Heart right ventricle (tissue), 16 donors: ENCODE measurements at places on chromosomes 3 and 15. TPM values are rescaled to one million over a fixed set of nuclear protein-coding genes. Genes with fewer than 3 reads are reported as not detected.

Gene SAMMSON
- not detected for total RNA-seq

DNA sequence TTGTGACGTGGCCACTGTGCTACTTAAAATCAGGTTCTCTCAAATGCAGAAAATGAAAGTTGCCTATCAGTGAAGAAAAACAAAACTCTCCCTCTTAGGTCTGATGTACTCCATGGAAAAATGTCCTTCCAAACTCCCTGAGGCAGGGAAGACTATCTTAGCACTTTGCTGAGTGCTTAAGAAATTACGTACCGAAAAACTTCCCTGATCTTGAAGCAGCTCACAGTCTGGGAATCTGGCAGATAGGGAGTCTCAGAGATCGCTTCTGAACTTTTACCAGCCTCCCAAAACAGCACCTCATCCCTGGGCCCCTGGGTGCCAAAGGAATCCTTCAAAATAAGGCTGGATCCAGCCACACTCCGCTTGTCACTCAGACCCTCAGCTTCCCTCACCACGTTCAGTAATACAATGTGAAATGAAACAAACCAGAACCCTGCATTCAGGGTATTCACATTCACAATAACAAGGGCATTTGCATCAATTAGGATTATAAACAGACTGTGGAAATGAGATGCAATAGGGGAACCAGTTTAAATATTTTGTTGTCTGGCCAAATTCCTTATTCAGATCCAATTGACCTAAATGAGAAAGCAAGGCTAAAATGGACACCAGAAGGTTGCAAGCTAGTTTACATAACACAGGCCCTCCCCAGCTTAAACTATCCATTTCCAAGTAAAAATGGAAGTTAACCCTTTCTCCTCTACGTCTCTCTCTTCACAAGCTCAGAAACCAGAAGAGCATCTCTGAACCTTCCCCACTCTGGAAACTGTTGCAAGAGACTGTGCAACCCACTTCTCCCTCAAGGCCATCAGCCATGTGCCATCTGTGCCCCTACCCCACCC lies 20.9 kb downstream of the OSBPL10 start:
- DNase-seq: no peak

Gene PDZRN3
- 65.7 TPM for total RNA-seq

Gene CHRM5
- total RNA-seq: not detected

DNA sequence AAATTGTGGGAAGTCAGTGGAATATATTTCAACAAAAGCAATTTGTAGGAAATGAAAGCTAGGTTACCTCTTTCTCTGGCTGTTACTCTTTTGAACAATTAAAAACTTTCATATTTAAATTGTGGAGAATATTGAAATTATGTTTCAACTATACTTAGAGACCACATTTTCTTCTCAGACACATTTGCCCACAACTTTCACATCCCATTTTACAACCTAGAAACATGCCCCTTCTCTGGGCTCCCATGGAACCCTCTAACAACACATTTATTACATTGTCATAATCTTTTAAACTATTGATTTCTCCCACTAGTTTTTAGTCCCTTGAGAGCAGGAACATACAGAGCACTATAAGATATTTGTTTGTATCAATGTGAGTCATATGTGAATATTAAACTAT lies 211.7 kb upstream of the TTC14 start:
- DNase-seq: no peak

- DNase-seq: peak; percentile 51
These were observed 19.4 kb downstream of the CA12 start for GRCh38 chr15:63362196-63362595.

Gene CACNA1D
- total RNA-seq: 0.77 TPM

DNA sequence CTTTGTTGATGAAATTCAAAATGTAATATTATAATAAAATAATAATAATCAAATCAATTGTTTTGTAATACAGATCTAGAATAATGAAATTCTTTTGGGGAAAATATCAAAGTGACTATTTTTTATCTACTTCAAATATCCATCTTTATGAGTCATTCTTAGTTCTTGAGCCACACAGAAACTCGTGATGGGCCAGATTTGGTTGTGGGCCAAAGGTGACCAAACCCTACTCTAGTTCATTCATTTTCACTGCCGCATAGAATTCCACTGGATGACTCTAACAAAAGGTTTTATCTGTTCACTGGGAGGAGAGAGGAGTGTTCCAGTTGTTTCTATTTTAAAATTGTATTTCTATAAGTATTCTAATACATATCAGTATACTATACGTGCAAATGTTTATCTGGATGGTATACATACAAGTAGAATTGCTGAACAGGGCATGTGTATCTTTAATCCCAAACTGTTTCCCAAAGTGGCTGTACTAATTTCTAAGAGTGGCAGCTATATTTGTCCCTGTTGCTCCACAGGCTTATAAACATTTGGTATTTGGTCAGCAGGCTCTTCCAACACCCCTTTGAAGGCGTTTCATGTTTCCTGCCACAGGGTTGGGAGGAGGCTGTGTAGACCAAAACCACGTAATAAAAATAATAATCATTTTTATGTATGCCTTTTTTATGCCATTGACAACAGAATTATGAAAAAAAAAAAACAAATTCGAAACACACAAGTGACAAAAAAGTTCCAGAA lies 7.3 kb upstream of the RTP3 start:
- no peak for DNase-seq

DNA sequence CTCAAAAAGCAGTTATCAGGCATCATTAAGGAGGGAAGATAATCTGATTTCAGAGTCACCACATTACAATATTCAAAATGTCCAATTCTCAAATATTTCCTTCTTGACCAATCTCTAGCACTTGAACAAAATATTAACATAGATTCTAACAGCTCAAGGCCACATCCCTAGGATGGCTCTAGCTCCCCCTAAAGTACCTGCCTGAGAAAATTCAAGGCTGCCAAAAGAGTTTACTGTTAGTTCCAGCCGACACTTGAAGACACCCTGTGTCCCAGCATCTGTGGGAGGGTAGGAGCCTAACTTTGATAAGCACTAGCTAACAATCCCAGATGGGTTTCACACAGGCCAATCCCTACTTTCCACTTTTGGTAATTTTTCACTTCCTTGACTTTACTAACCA lies 10.4 kb downstream of the NSMCE3 start:
- no peak for DNase-seq

DNA sequence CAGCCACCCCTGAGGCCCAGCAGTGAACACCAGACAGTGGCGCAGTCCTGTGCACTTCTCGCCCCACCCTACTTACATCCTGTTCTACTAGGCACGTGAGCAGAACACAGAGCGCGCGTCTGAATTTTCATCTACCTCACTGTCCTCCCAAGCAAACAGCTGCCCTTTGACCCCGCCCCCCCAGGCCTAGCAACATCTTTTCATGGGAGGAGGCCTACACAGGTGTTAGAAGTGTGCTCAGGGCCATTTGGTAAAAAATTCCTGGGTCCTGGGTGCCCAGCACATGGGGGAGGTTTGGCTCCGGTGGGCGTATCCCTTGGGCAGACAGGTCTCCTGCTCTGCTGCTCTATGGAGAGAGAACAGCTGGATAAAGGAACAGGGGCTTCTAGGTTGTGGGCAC lies 95.0 kb downstream of the MYLK start:
- DNase-seq: no peak

Gene CACNA2D3
- total RNA-seq: 19.3 TPM

DNA sequence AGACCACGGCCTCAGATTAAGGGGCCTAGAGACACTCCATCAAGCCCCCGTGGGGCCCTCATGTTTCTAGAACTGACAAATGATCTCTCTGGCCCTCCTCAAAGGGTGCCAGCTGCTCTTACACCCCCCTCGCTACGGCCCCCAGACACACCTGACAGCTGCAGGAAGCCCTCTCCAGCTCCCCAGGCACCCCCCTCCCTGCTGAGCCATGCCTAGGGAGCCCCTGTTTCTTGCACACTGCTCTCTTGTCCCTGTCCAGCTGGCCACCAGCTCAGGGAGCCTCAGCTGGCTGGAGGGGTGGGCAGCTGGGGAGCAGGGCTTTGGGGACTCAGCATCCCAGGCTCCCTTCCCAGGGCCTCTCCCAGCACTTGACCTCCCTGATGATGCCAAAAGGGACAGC lies 14.8 kb downstream of the TNK2 start:
- no peak for DNase-seq

GRCh38 chr15:70575231-70576226 lies 187.8 kb downstream of the UACA start:
- DNase-seq: no peak

Gene MUC4
- not detected for total RNA-seq

- no peak for DNase-seq
These were observed 190.7 kb upstream of the CNTN6 start for GRCh38 chr3:901953-902778.

GRCh38 chr15:59339252-59339672 lies 33.4 kb downstream of the MYO1E start:
- DNase-seq: no peak

- no peak for DNase-seq
These were observed 59.4 kb upstream of the IMPG2 start for GRCh38 chr3:101379658-101380376.

Gene MST1
- 4.1 TPM for total RNA-seq
